ENCODE measurements at places on chromosomes 13 and 19.

DNA sequence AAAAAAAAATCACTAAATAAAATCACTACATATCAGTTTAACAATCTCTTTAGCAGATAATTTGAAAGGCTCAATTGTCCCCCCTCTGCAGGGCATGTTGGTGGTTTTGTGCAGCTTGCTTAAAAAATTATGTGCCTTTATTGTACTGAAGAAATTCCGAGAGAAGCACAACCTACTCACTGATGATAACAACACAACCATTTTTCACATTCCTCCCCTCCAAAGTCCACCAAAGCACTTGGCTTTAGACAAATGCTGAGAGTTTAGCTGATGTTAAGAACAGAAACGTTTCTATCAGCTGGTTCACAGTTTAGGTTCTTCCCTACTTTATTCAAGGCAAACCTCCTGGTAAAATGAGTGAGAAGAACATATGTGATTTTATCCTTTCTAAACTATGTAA lies 923 bp downstream of the DOCK9 start:
- H3K4me1 ChIP-seq = peaks cover 42% of the 10 kb centered on the region
- H3K4me3 ChIP-seq = no peak overlapping the region
- H3K36me3 ChIP-seq = no peaks in the 10 kb centered on the region
- no peak overlapping the region for H3K27ac ChIP-seq
- DNase-seq = no peak

DNA sequence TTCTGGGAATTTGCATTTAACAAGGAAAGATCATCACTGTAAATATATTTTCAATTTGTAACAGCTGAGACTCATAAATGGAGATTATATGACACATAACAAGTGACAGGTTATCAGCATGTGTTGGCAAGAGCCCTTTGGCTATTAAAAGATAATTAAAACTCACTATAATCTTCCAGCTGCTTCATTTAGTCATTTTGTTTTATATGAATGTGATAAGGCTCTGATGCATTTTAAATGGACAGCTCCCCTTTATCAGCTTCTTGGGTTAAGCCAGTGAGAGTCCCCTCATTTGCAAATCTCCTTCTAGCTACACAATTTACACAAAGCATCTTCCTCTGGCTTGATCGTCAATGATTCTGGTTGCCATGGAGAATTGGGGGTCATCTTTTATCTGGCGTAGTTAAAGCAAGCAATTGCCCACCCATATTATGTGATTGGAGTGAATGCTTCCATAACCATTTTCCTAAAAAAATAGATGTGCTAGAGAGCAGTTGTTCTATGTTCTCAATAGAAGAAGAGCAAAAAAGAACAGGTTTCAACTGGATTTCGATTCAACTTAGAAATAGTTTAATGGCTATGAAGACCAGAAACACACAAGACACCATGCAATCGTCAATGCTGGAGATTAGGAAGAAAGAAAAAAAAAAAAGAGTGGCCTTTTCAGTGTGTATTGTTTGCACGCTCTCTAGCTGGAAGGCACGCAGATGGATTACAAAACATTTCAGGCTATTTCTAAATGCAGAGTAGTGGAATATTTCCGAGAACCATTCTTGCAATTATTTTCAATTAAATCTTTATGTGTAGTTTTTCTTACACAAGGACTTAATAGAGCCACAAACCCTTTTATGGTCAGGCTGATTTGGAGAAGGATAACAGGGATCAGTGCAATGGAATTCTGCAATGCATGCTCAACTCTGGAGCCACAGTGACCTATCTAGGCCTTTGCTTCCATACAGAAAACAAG lies 27.4 kb downstream of the STARD13 start:
- H3K4me3 ChIP-seq = no peak overlapping the region
- DNase-seq = no peak
- H3K4me1 ChIP-seq = no peaks in the 10 kb centered on the region
- H3K27ac ChIP-seq = no peak overlapping the region
- H3K27me3 ChIP-seq = peaks cover 37% of the 10 kb centered on the region

GRCh38 chr13:113137691-113138298 lies 15.2 kb downstream of the F10 start:
- H3K27ac ChIP-seq = no peak overlapping the region
- H3K4me3 ChIP-seq = no peak overlapping the region
- H3K36me3 ChIP-seq = no peaks in the 10 kb centered on the region
- DNase-seq = no peak
- H3K27me3 ChIP-seq = peaks cover 10% of the 10 kb centered on the region

DNA sequence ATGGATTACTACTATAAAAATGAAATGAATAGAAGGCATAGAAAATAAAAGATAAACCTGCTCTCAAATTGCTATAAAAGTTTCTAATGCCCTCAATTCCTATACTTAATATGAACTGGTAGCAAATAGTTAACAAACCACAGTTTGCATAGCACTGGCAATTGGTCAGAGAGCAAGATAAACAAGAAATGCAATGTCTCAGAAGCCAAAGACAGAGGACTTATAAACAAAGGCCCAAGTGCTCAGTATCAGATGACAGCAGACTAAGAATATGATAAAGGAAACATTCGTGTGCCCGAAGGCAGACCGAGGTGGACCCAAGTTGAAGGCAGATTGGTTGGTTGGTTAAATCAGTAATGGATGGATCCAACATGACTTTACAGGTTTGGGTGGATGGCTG lies 50.6 kb downstream of the IPO5 start:
- H3K4me1 ChIP-seq = peaks cover 8% of the 10 kb centered on the region
- H3K27ac ChIP-seq = peak overlapping the region; percentile 54
- H3K36me3 ChIP-seq = peaks cover 31% of the 10 kb centered on the region
- H3K4me3 ChIP-seq = no peak overlapping the region
- no peak for DNase-seq

Measured in T-helper 17 cell (primary cell).